ENCODE measurements at places on chromosomes 2 and 18.

- DNase-seq, result no peak
Measured at GRCh38 chr2:178529194-178529593, 48.9 kb downstream of the PLEKHA3 start.

DNA sequence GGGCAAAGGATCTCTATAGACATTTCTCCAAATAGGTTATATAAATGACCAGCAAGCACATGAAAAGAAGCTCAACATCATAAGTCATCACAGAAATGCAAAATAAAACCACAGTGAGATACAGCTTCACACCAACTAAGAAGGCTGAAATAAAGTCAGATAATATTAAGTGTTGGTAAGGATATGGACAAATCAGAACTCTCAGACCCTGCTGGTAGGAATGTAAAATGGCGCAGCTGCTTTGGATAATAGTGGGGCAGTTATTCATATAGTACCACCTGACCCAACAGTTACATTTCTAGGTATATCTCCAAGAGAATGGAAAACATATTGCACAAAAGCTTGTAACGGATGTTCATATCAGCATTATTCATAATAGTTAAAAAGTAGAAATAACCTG is 14.0 kb downstream of the EPB41L5 start:
- no peak for DNase-seq

DNA sequence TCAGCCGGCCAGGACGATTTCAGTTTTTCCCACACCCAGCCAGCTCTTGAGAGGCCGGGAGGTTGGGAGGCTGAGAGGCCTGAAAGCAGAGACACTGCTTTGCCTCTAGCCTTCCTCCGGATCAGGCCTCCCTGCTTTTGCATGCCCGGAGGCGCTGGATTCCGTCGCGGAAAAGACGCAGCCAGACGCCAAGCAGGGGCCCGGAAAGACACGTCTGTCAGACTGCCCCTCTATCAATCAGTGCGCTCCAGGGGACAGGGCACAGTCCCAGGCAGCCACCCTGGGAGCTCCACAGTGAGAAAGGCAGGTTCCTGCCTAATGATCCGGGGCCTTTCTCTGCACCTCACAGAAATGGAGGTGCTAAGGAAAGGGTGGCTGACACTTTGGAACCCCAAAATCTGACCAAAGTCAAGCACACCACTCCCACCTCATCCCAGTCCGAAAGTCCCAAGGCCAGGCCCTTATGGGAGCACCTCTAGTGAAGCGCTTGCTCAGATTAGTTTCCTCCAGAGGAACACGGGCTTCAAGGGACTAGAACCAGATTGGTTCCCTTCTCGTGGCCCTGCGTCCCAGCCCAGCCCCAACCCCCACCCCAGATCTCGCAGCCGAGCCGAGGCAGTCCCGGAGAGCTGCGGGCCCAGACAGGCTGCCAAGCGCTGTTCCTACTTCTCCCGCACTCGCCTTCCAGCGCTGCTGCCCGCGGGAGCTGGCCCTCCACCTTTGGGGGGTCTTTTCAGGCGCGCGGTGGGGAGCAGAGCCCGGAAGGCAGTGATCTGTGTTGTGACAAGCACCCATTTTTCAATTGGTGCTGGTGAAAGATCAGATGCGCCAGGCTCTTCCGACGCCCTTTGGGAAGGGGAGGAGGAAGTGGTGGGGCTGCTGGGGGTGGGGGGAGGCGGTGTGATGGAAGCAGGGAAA is 5.0 kb downstream of the DLX1 start:
- no peak for DNase-seq

DNA sequence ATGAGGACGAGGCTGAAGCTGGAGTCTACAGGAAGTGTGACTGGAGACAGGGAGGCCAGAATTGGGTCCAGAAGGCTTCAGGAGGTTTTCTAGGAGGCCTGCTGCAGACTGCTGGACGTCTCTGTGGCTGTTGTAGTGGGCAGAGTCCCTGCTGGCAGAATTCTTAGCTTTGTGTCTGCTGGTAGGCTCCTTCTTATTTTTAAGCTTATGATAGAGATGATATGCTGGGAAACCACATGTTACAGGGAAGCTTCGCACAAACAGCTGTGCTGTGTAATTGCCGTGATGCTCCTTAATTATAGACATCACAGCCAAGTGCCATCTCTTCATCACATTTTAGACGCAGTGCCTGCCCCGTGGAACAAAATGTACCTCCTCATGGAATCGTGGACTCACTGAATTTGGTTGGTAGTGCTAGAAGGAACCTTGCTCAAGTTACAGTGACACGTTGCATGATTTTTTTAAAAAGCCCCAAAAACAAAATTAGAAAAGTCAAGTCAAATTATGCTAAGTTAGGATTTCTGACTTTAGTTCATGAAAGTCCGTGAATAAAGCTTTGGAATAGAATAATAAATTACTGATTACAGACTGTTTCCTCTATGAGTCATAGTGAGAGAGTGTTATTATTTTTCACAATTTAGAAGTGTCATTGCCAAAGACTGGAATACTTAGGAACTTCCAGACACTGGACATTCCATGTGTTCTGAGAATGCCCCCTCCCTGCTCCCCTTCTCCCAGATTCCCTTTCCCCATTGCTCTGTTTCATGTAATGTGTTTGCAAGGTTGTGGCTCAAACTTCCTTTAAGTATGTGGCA is 144.1 kb downstream of the FHOD3 start:
- no peak for DNase-seq

DNA sequence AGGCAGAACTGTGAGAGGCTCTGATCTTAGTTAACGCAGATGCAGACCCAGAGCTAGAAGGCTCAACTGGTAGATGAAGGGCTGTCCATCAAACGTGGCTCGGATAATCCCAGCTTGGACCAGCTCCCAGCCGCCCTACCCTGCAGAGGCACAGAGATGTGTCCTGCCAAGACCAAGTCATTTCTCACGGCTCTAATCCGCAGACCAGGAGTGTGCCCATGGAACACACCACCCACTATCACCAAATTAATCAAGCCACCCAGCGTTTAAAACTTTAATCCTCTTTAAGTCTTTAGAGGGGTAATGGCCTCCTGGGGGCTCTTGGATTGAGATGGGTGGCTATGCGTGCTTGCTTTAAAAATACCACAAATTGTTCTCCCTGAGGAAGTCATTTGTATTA is 17.5 kb downstream of the LYPD1 start:
- no peak for DNase-seq

DNA sequence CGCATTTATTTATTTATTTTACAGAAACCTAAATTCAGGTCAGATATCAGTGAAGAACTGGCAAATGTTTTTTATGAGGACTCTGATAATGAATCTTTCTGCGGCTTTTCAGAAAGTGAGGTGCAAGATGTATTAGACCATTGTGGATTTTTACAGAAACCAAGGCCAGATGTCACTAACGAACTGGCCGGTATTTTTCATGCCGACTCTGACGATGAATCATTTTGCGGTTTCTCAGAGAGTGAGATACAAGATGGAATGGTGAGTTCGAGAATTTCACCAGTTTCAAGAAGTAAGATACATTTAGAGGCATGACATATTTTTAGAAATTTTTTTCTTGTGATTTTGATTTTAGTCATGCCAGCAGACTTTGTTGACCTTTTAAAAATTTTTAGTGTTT is 4.6 kb downstream of the CDCA7 start:
- DNase-seq, result no peak

- DNase-seq, result no peak
Measured at GRCh38 chr18:75656035-75656434, 228.5 kb upstream of the SMIM21 start.

DNA sequence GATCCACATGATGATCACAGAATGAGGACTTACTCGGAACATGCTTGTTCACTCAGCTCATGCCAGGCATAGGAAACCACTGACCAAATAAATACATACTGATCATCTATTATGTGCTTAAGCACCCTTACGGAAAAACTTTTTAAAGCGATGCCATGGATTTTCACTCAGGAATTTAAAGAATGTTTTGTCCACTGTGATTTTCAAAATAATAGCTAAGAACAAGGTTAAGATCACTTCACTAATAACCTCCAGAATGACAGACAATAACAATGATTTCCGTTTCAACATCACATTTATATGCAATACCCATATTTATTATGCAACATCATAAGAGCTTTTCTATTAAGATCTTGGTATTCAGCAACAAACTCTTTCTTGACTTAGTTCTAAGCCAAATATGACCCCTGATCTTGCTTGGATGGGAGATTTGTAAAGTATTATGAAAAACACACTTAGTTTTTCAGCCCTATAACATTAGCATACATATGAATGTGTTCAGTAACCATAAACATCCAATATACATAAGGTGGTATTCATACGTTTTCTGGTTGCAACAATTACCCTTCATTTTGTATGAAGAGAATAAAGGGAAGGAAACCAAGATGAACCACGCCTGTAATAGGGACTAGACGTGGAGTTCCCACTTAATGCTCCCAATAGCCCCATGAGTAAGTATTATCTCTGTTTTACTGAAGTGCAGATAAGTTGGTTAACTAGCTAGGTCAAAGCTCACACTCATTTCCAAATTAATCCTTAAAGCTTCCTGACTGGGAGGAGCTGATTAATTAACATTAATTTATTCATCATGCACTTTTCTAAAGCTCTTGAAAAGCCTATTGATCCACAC is 1.9 kb downstream of the CD302 start:
- no peak for DNase-seq

- DNase-seq, result no peak
Measured at GRCh38 chr2:27078267-27079194, at the start of gene EMILIN1. TSS of gene EMILIN1 (plus strand) at chr2:27078615. CDS start at chr2:27079066, 451 bp downstream.

GRCh38 chr2:176710657-176711186 is 441.5 kb downstream of the MTX2 start:
- DNase-seq, result no peak

DNA sequence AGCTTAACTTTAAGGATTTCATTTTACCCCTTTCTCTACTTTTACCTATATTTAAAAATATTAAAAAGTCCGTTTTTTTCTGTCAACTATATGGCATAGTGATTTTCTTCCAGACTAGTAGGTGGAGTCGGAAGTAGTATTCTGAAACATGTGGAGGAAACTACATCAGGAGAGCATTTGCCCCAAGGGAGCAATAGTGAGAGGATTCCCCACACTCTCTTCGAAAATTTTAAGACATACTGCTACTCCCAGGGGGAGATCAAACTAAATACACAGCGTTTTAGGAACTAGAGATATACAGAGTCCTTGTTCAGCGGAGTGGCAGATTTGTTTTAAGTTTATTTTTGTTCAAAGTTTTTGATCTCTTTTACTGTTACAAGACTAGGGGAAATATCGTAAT is 40.6 kb downstream of the METAP1D start:
- no peak for DNase-seq

- no peak for DNase-seq
Measured at GRCh38 chr2:219334076-219334475, 1.5 kb upstream of the RESP18 start.

DNA sequence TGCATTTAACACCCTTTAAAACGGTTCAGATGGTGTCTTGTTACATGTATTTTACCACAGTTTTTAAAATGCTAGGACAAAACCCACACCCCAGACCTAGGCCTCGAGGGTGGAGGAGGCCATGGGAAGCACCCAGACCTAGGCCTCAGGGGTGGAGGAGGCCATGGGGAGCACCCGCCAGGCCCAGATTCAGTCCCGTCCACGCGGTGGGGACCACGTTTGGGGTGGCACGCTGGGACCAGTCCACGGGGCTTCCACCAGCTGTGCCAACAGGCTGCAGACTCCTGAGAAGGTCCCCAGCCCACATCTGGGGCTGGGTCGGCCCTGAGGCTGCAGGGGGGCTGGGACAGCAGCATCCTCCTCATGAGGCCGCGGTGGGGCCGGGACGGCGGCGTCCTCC is 63.4 kb downstream of the SLC66A2 start:
- no peak for DNase-seq

DNA sequence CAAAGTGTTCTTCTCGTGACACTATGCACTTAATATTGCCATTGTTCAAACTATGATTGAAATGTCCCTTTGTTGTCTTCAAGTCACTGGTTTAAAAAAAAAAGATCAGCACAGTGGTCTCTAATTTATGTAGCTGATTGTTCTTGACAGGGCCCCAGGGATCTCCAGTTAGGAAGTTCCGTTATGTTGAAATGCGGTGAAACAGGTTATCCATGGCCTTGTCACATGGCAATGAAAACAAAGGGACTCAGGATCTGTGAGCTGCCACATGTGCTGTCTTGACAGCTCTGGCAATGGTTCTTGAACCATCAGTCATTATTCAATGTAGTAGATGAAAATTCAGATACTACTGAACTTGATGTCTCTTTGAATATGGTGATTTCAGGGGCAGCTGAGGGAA is 147.4 kb downstream of the SETBP1 start:
- no peak for DNase-seq

- DNase-seq, result no peak
Measured at GRCh38 chr2:142515493-142515892, 362.0 kb upstream of the KYNU start.

DNA sequence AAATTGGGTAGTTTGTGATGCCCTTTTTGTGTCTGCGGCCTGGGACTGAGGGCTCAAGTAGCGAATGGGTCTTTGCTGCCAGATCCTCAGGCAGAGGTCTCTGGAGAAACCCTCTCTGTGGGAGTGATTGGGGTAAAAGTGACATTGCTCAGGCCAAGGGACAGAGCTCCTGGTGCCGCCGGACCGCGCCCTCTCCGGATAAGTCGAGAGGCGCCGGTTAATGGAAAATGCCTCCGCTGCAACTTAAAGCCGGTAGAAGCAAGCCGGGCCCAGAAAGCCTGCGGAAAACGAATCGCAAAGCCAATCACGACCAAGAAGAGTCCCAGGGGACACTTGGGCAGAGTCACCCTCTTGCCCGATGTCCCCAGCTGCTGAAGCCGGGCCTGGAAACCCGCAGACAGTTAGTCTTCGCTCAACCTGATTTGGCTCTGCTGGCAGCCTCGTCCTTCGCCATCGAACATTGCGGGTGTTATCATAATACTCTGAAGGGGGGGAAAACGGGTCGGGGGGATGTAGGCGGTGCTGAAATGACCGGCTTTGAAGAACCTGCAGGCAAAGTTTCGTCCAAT is 352 bp upstream of the HOXD12 start:
- DNase-seq, result no peak

DNA sequence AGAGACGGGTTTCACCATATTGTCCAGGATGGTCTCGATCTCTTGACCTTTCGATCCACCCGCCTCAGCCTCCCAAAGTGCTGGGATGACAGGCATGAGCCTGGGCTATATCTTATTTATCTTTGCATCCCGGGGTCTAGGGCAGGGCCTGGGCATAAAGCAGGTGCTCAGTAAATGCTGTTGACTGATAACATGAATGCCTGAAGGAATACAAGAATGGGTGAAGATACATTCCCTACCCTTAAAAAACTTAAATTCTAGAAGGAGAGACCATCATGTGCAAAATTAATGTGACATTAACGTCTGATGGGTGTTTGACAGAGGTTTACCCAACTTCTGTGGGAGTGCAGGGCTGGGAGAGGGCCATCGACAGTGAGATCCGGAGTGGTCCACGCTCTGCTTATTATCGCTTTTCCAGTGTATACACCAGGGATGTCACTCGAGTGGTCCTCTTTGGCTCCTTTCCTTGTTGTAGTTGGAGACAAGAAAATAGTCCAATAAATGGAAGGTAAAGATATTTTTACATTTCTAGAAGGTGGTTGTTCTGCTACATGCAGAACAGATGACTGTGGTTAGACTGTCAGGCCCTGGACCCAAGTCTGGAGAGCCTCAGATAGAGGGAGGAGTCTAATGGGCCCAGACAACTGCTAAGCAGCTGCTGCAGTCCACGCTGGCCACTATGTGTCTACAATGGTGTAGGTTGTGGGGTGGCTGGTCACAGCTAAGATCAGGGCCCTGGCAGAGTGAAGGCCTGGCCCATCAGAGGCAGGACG is 131.7 kb downstream of the MYCN start:
- no peak for DNase-seq

- DNase-seq, result no peak
Measured at GRCh38 chr2:225637259-225637658, 237.7 kb downstream of the NYAP2 start.
